ENCODE measurements at places on chromosomes 4 and X.

- no peak for DNase-seq
Measured at GRCh38 chr4:107834241-107834794, 9.6 kb downstream of the SGMS2 start.

- DNase-seq: no peak
Measured at GRCh38 chr4:37051866-37052265, 192.7 kb upstream of the NWD2 start.

DNA sequence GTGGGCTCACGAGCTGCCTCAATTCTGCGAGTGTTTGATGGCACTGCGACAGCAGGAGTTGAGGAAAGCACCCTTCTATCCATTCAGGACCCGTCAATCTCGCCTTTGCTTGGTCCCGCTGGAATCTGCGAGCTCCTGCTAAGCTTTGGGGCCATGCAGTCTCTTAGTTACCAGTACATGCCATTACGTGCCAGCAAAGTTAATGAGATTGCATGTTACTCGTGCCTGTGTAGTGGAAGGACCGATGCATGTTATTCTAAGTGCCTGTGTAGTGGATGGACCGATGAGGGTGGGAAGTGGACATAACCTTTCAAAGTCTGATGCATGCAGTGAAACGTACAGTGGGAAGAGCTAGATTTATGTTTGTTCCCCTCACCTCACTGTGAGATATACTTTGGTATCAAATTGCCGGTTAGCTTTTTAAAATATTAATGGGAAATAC is 569 bp downstream of the RPS3A start:
- DNase-seq: no peak

- DNase-seq: no peak
Measured at GRCh38 chr4:150909116-150909515, 106.0 kb downstream of the LRBA start.

DNA sequence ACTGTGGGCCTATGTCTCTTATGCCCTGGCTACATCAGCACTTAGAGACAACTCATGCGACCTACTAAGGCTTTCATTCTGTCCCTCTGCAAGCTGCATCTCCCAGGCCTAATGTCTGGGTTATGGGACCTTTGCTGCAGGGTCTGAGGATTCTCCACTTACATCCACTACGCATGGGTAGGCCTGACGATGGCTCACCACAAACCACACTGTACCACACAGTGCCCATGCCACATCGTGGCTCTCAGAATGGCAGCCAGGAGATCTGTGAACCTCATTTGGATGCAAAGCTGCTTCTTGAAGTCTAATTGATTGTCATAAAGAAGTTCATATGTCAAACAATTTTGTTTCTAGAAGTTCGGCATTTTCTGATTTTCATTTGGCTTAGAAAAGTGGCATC is 84.6 kb upstream of the BEND4 start:
- no peak for DNase-seq

- DNase-seq: no peak
Measured at GRCh38 chr4:180550106-180550505, 1693.1 kb upstream of the TENM3 start.

DNA sequence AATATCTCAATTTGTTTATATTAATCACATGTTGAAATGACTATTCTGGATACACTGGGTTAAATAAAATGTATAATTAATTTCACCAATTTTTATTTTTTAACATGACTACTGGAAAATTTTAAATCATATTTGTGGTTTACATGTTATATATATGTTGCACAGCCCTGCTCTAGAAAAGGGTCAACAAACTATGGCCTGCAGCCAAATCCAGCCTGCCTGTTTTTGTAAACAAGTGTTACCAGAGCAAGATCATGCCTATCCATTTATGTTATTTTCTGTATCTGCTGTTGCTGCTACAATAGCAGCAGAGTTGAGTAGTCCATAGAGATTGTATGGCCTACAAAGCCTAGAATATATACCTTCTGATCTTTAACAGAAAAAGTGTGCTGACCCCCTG is 1.2 kb downstream of the TCEANC start:
- DNase-seq: no peak

DNA sequence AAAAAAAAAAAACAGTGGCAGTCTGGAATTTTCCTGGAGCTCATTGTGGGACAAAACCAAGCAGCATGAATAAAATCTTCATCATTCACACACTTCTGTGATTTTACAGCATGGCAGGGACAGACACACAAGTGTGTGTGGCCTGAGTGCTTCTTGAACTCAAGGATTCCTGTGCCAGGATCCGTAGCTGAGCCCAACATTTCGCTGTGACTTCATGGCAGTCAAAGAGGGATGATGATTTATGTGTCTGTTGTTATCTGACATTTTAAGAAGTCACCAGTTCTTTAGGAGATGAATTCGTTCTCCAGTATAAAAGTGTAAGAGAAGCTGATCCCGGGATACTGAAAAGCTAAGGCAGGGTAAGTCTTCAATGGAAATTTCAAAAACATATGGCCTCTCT is 57.0 kb downstream of the ING2 start:
- DNase-seq: no peak

DNA sequence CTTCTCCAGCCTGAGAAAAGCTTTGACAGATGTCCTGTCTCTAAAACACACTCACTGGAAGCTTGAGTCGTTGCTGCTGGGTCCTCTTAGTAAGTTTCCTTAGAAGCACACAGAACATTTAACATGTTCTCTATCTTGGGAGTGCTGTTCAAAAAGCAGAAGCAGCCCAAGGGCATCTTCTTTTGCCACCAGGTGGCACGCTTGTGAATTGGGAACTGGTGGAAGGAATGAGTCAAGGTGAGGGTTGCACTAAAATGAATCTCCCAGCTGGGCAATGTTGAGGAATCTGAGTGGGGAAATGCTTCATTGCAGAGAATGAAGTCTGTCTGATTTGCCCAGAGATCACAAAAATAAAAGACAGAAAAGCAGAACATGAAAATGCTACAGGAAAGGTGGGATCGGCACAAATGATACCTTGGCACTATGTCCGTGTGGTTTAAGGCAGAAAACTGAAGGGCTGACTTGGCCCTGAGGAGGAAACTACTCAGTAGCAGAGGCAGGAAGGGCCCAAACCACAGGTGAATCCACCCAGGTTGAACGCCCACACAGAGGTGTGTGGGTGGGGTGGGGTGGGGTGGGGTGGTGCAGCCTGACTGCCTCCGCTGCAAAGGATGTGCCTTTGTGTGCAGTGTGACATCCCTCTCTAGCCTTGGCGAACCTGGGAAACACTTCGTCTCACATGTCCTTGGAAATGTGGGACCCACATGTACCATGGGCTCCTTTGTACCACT is 26.0 kb downstream of the KIT start:
- no peak for DNase-seq

- DNase-seq: no peak
Measured at GRCh38 chr4:148790691-148791090, 348.5 kb upstream of the NR3C2 start.

DNA sequence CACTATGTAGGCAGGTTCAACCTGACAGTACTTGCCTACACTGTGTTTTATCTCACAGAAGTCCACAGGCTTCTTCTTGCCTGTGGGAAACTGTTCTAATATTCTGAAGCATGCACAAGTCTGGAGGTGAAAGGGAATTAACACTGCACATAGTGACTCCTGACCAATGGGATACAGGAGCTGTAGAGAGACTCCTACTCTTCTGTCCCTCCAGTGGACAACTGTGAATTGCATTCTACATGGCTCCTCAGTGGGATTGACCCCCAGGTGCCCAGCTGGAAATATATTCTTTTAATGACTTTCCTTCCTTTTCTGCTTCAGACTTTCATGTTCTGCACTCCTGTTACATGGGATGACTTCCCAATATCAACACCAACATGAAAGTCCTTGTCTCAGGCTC is 8.2 kb upstream of the YIPF6 start:
- DNase-seq: no peak

GRCh38 chr4:88158038-88158488 is 376 bp downstream of the ABCG2 start:
- DNase-seq: no peak

- DNase-seq: no peak
Measured at GRCh38 chrX:100090931-100091330, 319.1 kb downstream of the PCDH19 start.

- no peak for DNase-seq
Measured at GRCh38 chr4:75630937-75631329, 605 bp upstream of the CDKL2 start.

GRCh38 chrX:22164770-22165388 is 107.8 kb upstream of the CBLL2 start:
- no peak for DNase-seq

- DNase-seq: no peak
Measured at GRCh38 chr4:167218022-167218608, 16.2 kb downstream of the SPOCK3 start.

DNA sequence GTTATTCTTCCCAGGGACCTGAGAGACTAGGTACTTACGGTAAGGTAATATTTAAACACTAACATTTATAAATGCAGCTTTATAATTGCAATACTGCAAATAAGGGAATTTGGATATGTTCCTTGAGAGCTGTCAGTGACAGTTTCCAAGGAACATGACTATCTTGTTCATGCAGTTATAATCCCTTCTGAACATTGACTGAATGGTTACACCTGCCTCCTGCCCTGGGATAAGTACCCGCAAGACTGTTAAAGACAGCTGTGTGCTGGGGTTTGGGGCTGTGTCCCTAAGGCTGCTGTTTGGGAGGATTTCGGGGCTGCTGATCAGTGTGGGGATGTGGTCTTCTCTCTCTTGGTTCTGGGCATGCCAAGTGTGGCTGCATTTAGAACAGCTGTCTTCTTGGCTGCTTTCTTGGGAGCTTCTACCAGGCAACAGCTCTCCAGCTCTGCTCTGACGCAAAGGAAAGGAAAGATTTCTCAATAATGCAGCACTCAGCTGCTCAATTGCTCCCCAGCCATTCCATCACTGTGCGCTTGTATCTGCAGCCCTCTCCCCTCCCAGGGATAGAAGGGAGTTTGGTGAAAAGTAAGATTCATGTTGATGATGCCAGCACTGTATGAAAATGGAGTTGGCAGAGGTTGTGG is 298.8 kb upstream of the TAPT1 start:
- DNase-seq: no peak

- DNase-seq: no peak
Measured at GRCh38 chr4:47088298-47088697, 56.9 kb downstream of the GABRB1 start.

DNA sequence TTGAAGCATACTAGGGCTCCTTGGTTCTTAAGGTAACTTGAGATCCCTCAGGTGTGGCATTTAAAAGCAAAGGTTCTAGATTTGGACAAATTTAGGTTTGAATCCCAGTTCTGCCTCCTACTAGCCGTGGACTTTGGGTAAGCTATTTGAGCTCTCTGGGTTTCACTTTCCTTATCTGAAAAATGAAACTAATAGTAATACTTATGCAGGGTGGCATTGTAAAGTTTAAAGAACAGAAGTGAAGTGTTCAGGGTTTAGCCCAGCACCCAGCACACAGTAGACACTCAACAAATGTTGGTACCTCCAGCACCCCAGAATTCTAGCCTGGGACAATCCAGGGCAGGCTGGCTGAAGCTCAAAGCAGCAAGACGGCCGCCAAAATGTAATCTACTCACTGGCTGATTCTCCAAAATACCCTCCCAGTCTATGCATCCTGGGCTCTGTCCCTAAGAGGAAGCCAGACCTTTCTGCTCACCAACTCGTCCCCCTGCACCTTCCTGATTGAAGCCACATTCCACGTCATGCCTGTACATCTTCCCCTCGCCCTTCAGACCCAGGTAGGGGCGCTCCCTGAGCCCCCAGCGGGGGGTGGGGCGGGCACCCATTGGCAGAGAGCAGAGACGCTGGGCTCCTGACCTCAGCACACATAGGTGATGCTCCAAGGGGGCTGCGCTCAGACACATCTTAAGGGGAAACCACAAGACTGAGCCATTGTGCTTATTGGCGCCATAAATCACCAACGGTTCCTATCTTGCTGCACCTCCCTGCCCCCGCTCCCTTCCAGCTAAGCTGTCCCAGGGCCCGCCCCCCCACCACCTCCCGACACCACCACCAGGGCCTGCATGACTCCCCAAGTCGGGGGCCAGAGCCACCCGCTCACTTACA is 160.6 kb downstream of the BCOR start:
- DNase-seq: no peak

GRCh38 chrX:78455901-78456300 is 128.5 kb upstream of the CYSLTR1 start:
- no peak for DNase-seq

DNA sequence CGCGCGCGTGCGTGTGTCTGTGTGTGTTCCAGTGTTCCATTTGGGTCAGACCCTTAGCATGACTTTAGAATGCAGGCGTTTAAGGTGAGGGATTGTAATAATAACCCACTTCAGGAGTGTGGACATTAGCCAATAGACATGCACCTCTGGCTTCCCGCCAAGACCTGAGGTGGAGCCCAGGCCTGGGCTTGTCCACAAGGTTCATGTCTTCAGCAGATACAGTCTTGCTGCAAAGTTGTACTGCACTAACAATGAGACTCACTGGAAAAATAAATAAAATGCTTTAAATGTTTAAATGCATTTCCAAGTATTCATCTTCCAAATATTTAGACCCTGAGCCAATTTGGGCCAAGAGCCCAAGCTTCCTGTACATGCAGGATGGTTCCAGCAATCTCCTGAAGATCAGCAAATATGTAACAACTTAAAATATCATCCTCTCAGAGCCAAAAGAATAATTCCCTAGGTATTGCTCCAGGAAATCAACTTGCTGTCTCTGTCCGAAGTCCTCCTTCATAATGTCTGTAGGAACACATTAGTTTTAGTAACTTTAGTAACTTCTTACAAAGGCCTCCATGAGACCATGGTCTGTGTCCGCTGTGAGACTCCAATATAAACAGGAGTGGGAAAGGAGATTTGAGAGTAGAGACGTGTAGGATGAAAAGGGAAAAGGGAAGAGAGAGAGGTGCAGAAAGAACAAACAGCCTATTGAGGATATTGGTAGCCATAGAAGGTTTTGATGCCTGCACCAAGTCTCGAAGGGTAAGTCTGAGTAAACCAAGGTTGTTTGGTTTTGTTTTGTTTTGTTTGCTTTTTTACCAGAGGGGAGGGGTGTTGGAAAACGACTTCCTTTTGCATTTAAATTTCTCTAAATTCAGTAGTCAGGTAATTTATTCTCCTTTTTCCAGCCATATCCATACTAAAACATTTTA is 98.5 kb upstream of the KLF3 start:
- DNase-seq: no peak

GRCh38 chr4:24794480-24794879 is 893 bp upstream of the SOD3 start:
- no peak for DNase-seq

DNA sequence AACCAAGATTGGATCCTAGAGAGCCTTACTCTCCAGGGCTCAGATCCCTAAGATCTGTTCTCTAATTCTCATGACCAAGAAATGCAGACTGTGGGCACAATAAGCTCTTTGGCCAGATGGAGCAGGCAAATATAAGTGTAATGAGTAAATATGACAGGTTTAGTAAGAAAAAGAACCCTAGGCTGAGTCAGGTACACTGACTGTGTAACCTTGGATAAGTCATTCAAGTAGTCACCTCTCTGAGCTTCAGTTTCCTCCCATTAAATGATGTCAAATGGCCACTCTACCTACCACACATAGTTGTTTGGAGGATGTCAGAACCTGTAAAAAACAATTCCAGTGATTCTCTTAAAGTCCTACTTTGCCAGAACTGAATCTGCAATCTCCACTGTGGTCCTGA is 8.3 kb upstream of the EDA start:
- no peak for DNase-seq
